ENCODE measurements at places on chromosomes 13 and 19.

DNA sequence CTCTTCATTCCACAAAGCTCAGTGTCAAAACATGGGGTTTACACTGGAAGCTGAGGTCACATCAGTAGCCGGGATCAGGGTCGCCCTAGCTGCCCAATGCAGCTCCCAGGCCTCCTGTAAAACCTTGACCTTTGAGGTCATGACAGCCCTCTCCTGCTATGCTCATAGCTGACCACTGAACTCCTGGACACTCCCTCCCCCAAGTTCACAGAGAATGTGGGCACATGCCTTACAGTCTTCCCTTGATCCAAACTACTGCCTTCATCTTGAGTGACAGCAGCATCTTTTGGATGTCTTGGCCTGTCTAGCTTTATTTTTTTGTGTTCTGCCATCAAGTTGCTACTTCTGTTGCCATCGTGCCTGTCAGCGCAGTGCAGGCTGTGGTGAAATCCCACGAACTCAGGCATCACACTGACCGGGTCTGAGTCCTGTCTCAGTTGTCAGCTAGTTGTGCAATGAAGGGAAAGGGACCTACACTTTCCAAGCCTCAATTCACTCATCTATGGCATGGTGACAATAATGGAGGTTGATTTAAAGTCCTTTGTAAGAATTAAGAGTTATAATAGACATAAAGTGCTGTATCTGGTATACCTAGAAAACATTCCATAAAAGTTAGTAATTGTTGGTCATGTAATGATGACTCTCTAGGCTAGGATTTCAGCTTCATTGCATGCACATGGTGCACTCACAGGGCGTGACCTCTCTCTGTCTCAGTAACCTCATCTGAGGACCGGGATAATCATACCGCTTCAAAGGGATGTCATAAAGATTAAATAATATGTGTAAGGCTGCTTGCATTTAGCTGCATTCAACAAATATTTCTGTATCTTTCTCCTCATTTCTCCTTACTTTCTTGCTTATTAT is 16.4 kb upstream of the ALOX5AP start:
- DNase-seq, result no peak

DNA sequence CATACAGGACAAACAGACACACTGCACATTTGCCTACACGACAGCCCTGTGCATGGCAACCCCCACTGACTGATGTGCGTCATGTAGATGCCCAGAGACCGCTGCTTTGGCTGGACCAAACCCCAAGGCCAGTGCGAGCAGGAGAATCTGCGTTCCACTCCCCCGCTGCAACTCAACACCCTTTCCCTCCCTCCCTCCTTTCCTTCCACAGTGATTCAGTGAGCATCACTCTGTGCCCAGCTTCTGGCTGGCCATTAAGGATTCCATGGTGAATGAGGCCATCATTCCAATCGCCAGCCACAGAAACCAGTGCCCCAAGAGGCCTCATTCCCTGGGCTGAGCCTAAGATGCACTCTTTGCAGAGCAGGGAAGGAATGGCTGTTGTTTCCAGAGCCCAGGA is 61.6 kb downstream of the GSX1 start:
- DNase-seq, result no peak

- DNase-seq, result no peak
Observed at GRCh38 chr19:30799865-30800755, 427.9 kb downstream of the ZNF536 start.

DNA sequence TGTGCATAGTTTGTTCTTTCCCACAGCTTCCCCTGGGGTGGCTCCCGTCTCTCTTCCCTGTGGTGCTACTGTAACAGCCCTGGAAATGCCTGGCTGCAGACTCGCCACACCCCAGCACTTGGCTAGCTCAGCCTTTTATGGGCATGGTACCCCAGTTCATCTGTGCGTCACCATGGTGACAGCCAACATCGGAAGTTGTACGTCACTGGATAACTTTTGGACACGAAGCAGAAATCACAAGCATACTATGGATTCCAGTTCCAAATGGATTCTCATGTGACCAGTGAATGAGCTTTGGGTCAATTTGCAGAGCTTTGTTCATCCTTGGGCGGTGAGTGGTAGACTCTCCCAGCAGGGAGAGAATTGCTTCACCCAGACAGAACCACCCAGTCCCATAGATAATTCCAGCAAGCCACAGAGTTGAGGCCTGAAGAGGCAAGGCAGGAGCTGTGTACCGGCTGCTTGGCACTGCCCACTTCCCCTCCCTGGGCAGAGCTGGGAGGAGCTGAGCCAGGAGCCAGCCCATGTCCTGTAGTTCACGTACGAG is 54.4 kb downstream of the COL4A2 start:
- no peak for DNase-seq

GRCh38 chr19:6070720-6071485 is 39.4 kb downstream of the RFX2 start:
- DNase-seq, result no peak

DNA sequence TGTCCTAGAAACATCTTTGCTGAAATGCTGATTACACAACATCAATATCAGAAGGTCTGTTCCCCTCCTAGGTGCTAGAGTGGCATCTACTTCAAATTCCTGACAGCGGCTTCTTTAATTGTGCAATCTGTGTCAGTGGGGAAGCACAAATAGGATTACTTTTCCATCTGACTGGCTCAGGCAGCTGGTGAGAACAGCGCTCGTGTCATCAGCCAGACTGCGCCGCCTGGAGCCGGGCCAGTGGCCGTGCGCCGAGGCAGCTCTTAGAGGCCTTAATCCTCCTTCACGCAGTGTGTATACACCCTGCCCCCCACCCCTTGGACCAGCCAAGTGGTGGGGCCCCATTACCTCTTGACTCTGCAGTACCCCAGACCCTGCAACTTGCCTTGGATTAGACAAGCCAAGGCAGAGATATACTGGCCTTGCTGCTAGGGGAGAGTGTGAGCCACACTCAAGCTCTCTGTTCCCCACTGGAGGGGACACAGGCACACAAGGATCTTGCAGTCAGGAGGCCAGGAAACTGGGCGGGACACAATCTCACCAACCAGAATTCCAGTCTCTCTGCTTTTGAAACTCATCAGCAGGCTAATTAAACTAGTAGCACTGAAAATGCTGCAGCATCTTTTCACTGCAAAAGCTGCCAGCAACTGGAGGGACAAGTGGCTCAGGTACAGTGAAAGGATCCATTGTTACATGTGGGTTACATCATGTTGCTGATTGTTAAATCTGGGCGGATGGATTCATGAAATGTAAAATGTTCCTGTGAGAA is 48.9 kb upstream of the EPHX3 start:
- DNase-seq, result no peak

- no peak for DNase-seq
Observed at GRCh38 chr13:112067116-112067741, at the start of gene SOX1. Gene SOX1, plus strand, starts transcription at chr13:112067149. Its CDS starts 510 bp downstream, at chr13:112067659.

GRCh38 chr13:95924389-95924994 is 128.7 kb downstream of the UGGT2 start:
- no peak for DNase-seq

DNA sequence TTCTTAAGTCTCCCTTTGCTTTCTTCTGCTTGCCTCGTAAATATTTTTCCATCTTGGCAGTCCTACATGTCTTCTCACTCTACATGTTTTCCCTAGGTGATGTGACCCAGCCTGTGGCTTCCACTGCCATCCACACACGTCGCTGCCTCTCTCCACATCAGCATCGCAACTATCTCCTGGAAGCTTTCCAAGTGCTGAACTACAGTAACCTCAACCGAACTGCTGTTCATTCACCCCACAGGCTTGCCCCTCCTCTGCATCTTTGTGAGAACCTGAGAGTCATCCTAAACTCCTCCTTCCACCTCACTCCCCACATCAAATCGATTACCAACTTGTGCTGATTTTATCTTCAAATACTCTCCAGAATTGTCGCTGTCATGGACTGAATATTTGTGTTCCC is 41.2 kb upstream of the USPL1 start:
- DNase-seq, result no peak

GRCh38 chr19:13150931-13151604 is 857 bp downstream of the IER2 start:
- DNase-seq, result no peak

DNA sequence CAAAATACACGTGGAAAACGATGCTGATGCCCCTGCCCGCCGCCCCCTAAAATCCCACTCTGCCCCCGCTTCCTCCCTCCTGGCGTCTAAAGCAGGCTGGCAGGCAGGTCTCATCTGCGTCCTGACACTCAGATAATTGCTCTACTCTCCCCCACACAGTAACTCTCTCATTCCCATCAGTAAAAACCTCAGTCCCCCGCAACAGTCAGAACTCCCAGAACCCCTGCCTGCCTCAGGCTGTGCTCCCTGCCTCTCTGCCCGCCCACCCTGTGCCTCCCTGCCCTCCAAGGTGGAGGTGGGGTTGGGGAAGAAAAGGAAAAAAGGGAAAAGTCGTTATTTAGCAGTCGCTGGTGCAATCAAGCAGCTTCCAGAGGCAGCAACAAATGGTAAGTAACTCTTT is 473.7 kb downstream of the EFNB2 start:
- no peak for DNase-seq

DNA sequence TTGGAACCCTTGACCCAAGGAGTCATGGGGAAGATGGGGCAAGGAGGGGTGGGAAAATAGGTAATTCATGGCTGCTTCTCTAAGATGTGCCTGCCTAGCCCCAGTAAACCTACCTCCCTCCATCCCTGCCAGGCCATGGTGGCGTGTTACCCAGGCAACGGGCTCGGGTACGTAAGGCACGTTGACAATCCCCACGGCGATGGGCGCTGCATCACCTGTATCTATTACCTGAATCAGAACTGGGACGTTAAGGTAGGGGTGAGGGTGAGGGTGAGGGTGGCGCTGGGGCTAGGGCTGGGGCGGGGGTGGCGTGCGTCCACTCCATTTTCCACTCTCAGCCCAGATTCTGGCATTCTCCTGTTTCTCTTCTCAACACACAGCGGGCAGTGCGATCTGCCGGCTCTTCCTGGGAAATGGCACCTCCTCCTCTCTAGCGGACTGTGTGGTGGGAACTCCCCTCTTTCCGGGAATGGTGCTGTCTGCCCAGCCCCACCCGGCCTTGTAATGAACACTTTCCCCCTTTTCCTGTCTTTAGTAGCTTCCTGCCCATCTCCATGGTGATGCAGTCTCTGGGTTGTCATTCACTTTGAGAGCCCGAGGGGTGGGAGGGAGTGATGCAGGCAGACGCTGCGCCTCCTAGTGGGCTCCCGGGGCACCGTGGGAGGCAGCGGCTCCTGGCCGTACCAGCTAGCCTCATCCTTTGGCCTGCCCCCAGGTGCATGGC is 7.6 kb downstream of the EGLN2 start:
- DNase-seq, result peak; percentile 89

GRCh38 chr13:59793107-59793506 is 370.6 kb downstream of the DIAPH3 start:
- no peak for DNase-seq

DNA sequence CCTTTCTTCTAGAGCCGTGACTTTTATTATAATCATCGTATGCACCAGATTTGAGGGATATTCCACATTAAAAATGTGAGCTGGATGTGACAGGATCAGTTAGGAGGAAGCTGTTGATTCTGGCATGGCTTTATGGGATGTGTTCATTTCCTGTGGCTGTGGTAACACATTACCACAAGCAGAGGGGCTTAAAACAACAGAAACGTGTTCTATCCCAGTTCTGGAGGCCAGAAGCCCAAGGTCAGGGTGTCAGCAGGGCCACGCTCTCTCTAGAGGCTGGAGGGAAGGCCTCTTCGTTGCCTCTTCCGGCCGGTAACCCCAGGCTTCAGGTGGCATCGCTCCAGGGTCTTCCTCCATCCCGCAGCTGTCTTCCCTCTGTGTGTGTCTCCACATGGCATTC is 14.5 kb downstream of the MED25 start:
- DNase-seq, result no peak

GRCh38 chr13:51519771-51520216 is 64.5 kb upstream of the WDFY2 start:
- no peak for DNase-seq

- peak; percentile 50 for DNase-seq
Observed at GRCh38 chr13:49214917-49215376, 5.2 kb upstream of the MLNR start.

GRCh38 chr13:95403349-95404140 is 102.3 kb upstream of the ABCC4 start:
- no peak for DNase-seq

- no peak for DNase-seq
Observed at GRCh38 chr13:109605846-109606245, 180.5 kb downstream of the IRS2 start.

DNA sequence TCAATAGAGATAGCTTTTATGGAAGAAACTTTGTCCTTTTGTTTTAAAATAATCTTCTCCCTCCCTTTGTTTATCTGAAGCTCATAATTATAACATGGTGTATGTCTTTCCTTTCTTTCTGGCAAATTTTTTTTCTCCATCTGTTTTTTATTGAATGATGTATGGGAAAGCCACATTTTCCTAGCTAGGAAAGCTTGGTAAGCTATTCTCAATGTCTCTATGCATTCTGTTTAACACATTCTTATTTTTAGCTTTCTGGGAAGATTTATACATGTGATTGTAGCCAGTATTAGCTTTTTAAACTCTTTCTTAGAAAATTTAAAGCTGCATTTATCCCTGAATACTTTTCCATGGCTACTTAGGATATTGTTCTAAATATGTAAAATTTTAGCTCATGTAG is 124.9 kb upstream of the CSNK1A1L start:
- no peak for DNase-seq

DNA sequence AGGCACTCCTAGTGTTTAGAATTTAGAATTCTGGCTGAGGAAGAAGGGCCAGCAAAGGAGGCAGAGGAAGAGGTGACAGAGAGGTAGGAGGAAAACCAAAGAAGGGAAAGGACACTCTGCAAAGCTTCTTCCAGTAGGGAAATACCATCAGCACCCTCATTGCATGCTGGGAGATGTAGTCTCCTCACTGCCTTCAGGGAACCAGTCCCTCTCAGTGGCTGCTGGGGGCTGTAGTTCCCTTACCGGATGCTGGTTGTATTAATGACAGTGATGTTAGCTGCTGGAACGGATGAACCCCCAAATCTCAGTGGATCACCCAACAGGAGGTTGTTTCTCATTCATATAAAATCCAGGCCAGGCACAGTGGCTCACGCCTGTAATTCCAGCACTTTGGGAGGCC is 10.1 kb downstream of the GRIN2D start:
- DNase-seq, result peak; percentile 69

- DNase-seq, result no peak
Observed at GRCh38 chr13:29489650-29490560, 105.6 kb downstream of the SLC7A1 start.

Measured in stimulated activated effector memory CD8-positive, alpha-beta T cell treated with anti-CD3 and anti-CD28 coated beads, Interleukin-12 subunit alpha, Interleukin-12 subunit beta, amount 100 ng/mL, for 72 hours (primary cell).